CD8-positive, alpha-beta memory T cell (primary cell): ENCODE measurements at places on chromosomes 1 and 21. TPM values are rescaled to one million over a fixed set of nuclear protein-coding genes. Genes with fewer than 3 reads are reported as not detected.

CD5L gene
- total RNA-seq = not detected

LCE1E gene
- total RNA-seq = not detected

NEXN gene
- total RNA-seq = 0.42 TPM

MCOLN2 gene
- total RNA-seq = 110 TPM

RORC gene
- 1.5 TPM for total RNA-seq

ADORA1 gene
- not detected for total RNA-seq

DUSP12 gene
- total RNA-seq = 39.7 TPM

WDR47 gene
- total RNA-seq = 15.1 TPM

C1orf115 gene
- total RNA-seq = 0.18 TPM

CELF3 gene
- total RNA-seq = not detected

KRTAP10-12 gene
- total RNA-seq = not detected

VSIG8 gene
- total RNA-seq = not detected

MPZ gene
- total RNA-seq = 1.8 TPM

FLG2 gene
- not detected for total RNA-seq

CBR3 gene
- total RNA-seq = 7.9 TPM

IRF6 gene
- 1.2 TPM for total RNA-seq

DNALI1 gene
- total RNA-seq = not detected

IL10 gene
- total RNA-seq = 7.6 TPM

CSMD2 gene
- total RNA-seq = not detected

HSPA6 gene
- total RNA-seq = 0.90 TPM

DNAH14 gene
- total RNA-seq = not detected

FYB2 gene
- total RNA-seq = not detected

CD46 gene
- 86.1 TPM for total RNA-seq

KLHDC9 gene
- 0.42 TPM for total RNA-seq

CLCNKA gene
- not detected for total RNA-seq

SLAMF9 gene
- not detected for total RNA-seq

PRRX1 gene
- not detected for total RNA-seq

TFF2 gene
- total RNA-seq = not detected

TMPRSS15 gene
- total RNA-seq = not detected

OR2L3 gene
- total RNA-seq = not detected

SLFNL1 gene
- not detected for total RNA-seq

LACTBL1 gene
- not detected for total RNA-seq

RPE65 gene
- total RNA-seq = not detected

CYP4A22 gene
- total RNA-seq = not detected
